ENCODE measurements at places on chromosomes 1 and 21. TPM values are rescaled to one million over a fixed set of nuclear protein-coding genes. Genes with fewer than 3 reads are reported as not detected.

Gene KRTAP21-2
- not detected for polyA plus RNA-seq

Gene CFHR5
- polyA plus RNA-seq, result not detected

Gene PWP2
- 12.1 TPM for polyA plus RNA-seq

Gene PINK1
- polyA plus RNA-seq, result 89.2 TPM

Gene KRTAP11-1
- not detected for polyA plus RNA-seq

Gene TTC34
- 0.11 TPM for polyA plus RNA-seq

Gene CD1C
- polyA plus RNA-seq, result not detected
